ENCODE measurements at places on chromosomes 7 and 10.

GRCh38 chr7:142338633-142339501 is 81.0 kb upstream of the PRSS58 start:
- DNase-seq = no peak

- DNase-seq = peak; percentile 95
Observed at GRCh38 chr10:14009371-14010100, 321.2 kb downstream of the FRMD4A start.

DNA sequence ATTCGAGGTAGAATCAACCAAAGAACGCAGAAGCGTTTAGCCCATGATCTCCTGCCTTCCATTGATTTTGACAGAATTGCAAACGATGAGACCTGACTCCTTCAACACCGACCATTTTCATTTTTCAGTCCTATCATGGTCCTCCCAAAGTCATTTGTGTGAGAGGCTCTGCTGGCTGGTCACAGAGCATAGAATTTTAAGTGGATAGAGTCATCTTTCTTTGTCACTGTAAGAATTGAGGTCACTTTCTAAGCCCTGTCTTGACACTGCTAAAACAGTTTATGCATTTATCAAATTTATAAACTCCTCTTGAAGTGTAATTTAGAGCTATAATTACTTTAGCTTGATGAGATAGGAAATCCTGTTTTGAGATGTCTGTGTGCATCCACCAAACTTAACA is 72.0 kb downstream of the UBE3C start:
- DNase-seq = no peak

GRCh38 chr7:108127461-108127860 is 2.7 kb downstream of the LAMB4 start:
- DNase-seq = no peak

DNA sequence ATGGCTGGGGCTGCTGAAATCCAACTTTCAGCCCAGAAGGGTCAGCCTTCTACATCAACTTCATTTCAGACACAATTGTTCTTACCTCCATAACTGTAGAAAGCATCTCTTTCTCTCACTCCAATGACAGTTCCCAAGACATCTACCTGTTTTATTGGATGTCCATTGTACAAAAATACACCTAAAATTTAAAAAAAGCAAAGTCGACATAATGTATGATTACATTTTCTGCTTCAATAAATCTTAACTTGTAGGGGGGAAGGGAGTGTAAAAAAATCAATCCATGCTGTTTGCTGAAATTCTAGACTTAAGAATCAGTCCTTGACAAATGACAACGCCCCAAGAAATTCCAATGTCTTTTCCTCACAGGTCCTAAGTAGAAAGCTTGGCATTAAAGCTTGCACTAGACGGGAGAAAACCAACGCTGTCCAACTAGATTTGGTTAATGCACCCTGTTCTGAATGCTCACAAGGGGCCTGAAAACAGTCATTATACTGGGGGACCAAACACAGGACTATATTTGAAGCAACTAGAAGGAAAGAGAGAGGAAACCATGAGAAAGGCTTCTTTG is 7.5 kb downstream of the STN1 start:
- no peak for DNase-seq

DNA sequence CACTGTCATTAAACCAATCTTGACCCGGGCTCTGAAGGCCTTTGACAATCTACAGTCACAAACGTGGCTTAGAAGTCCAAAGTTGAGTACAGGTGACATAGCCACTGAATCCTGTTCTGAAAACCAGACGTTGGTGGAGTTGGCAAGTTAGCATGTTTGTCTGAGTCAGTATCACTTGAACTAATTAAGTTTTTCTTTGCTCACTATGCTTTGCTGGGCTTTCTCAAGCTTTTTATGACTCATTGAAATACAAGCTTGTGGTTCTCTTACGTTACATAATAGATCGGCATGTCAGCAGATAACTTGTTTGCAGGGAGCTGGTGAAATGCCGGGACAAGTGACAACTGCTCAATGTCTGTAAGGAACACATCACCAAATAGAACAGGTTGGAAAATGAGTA is 53.8 kb downstream of the ARL5B start:
- no peak for DNase-seq

DNA sequence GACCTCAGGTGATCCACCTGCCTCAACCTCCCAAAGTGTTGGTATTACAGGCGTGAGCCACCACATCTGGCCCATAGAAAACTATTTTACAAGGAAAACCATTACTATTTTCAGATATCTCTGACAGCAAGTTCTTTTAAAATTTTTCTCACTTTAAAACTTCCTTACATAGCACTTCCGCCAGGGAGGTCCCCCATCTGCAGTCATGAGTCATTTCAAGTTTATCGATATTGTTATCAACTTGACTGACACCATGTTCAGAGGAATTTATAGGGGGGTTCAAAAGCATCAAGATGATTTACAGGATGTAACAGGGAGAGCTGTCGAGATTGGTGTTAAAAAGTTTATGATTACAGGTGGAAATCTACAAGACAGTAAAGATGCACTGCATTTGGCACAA is 88.8 kb downstream of the NRBF2 start:
- peak; percentile 66 for DNase-seq

Data from GM12865 (cell line).